ENCODE measurements at places on chromosomes 12 and 14.
A peak's percentile ranks its signal among the peaks of the same experiment; 100 is the strongest.

DNA sequence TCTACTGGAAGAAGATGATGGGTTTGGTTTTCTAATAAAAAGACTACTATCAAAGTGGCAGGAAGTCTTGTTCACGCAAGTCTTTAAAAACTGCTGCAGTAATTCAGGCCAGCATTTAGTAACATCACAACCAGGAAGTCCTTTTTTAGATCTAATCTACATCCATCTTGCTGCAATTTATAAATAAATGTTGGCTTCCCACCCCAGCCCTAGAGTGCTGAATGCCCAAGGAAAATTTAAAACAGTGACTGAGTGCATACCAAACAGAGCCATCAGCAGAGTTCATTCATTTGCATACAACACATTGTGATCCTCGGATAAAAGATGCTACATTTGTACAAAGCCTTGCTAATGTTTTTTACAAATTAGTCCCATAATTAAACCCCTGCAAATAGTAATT lies 72.1 kb downstream of the PHLDA1 start:
- no peak for DNase-seq

- DNase-seq, result no peak
These were observed 266.3 kb upstream of the PRKD1 start for GRCh38 chr14:30193845-30194501.

GRCh38 chr14:78341827-78342389 lies 171.7 kb downstream of the NRXN3 start:
- no peak for DNase-seq

DNA sequence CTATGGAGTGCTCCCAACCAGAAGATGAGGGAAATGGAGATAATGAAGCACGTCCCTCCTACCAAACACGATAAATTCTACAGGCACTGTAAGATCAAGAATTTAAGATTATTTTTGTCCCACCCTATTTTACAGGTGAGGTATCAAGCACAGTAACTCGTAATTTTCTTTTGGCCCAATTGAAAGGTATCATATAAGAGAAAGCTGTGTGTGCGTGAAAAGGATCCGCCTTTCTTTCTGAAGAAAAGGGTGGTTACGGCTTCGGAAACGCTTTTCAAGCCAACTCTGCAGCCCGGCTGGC lies 733 bp upstream of the KLHDC2 start:
- DNase-seq, result no peak

GRCh38 chr14:103839579-103839978 lies 7.8 kb downstream of the PPP1R13B start:
- no peak for DNase-seq

DNA sequence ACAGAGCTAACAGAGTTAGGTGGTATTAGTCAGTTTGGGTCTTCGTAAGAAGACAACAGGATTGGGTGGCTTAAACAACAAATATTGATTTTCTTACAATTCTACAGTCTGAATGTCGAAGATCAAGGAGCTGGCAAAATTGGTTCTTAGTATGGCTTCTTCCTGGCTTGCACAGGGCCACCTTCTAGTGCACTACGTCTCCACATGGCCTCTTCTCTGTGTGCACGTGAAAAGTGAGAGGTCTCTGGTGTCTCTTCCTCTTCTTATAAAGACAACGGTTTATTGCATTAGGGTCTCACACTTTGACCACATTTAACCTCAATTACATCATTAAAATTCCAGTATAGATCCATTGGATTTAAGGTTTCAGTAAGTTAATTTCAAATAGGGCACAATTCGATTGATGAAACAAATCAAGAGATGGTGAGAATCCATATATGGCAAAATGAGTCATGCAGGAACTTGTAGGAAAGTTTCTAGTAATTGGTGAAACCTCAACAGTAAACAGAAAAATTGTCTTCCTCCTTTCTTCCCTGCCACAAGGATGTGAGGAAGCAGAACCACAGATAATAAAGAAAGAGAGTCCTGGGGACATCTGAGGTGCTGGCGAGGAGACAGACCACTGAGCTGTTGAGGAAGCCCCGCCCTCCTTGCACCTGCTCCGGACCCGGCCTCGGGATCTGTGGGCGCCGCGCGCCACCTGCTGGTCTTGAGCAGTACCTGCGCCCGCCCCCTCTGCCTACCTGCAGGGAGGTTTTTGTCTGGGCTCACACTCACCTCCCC lies 846.7 kb downstream of the TMEM121 start:
- DNase-seq, result peak; percentile 13

DNA sequence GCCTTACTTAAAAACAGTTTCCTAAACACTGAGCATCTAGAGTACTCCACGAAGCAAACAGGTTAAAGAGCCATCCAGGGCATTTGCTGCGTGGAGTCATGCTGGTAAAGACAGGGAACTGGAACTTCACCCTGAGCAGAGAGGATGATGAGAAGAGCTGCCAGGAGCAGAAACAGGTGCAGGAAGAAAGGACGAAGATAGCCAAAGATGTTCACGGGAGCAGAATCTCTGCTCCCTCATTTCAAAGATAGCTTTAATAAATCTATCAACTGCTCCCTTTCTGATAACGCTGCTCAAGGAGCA lies 280.8 kb upstream of the FKBP4 start:
- no peak for DNase-seq

- no peak for DNase-seq
These were observed 135.7 kb downstream of the CNTN1 start for GRCh38 chr12:40827683-40828592.

GRCh38 chr12:68487721-68488309 lies 122.9 kb upstream of the RAP1B start:
- no peak for DNase-seq

DNA sequence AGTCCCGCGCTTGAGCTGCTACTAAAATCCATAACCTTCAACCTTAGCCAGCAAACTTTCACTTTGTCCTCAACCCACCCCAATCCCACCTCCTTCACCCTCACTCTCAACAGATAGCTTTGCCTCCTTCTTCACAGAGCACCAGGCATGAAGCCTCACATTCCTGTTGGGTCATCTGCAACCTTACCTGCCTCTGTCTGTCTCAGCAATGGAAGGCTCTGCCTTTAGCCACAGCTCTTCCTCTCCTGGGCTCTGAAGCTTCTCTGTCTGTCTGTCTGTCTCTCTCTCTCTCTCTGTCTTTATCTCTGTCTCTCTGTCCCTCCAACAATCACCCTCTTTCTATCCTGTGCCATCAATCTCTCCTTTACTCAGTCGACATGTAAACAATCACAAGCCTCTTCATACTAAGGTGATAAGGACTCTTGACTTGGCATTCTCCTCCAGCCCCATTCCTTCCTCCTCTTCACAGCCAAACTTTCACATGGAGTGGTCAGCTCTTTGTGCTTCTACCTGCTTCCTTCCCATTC lies 220.8 kb downstream of the SPTSSA start:
- no peak for DNase-seq

DNA sequence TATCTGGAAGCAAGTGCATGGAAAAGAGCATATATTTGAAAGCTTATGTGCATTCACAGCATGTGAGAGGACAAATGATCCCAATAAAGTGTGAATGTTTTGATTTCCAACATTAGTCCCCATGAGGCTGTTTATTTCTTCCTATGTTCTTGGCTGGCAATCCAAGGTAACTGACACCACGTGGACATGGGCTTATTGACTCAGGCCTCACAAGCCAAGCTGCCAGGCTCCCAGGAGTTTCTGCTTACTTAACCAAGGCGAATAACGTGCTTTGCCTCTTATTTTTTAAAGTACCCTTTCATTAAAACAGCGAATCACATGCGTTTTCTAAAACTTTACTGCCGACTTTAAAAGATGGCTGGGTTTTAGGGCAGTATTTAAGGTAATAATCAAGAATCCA lies 441.7 kb downstream of the FUT8 start:
- no peak for DNase-seq

DNA sequence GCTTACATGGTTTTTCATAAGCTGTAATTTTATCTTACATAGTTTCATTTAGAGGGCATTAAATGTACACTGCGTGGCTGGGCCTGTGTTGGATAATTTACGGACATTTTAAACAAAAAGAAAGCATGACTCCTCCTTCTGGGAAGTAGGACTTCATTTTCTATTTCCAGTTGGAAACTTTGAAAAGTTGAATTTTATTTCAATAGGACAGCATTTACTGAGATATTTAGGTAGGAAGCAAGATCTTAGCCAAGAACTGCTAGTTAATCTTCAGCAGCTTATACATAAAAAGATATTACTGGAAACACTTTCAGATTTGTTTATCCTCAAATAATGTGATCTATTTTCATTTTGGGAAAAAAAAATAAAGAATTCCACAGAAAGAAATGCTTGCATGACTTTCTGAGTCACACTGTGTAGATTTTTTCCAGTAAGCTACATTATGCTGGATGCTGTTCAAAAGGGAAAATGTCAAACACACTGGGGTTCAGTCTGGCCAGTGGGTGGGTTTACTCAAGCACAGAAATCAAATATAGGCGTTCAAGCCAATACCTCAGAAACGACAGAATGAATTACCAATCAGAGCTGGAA lies 239.4 kb upstream of the KRR1 start:
- no peak for DNase-seq

DNA sequence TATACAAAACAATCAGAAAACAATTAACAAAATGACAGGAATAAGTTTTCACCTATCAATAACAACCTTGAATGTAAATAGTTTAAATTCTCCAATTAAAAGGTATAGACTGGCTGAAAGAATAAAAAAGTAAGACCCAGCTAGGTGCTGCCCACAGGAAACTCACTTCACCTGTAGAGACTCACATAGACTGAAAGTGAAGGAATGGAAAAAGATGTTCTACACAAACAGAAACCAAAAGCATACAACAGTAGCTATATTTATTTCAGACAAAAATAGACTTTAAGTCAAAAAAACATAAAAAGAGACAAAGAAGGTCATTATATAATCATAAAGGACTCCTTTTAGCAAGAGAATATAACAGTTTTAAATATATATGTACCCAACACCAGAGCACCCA lies 152.4 kb upstream of the PWP1 start:
- no peak for DNase-seq

- DNase-seq, result no peak
These were observed 69.7 kb downstream of the WDR20 start for GRCh38 chr14:102209224-102209966.

- no peak for DNase-seq
These were observed 14.3 kb downstream of the FOS start for GRCh38 chr14:75292886-75293285.

DNA sequence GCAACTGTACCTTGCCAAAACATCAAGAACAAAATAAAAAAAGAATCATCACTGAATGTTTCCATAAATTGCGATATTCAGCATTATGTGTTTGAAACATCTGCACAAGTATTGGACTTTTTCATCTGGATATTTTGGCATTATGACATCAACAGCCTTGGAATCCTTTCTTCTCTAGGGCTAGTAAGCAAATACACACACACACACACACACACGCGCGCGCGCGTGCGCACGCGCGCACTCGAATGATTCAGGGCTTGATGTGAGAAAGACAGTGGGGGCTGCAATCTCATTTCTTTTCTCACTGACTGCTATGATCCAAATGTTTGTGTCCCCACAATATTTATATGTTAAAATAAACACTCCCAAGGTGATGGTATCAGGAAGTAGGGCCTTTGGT lies 90.0 kb upstream of the SLC38A4 start:
- DNase-seq, result no peak

- DNase-seq, result no peak
These were observed 56.5 kb upstream of the DLK1 start for GRCh38 chr14:100670017-100670752.

DNA sequence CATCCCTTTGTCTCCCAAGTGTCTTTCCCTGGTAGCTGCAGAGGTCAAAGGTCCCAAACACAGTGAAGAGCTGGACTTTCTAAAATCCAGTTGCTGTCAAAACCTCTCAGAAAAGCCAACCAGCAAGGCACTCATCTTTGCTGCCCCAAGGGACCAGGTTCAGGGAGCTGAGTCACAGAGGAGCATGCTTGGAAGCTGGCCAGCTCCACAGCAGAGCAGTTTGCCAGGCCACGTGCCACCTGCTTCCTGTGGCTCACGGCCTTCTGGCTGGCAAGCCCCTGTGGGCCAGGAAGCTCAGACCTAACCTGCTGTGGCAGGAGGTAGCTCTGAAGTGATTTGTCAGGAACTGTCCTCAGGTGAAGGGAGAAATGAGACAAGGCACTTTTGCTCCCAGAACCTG lies 3.6 kb downstream of the ISCU start:
- DNase-seq, result peak; percentile 51

DNA sequence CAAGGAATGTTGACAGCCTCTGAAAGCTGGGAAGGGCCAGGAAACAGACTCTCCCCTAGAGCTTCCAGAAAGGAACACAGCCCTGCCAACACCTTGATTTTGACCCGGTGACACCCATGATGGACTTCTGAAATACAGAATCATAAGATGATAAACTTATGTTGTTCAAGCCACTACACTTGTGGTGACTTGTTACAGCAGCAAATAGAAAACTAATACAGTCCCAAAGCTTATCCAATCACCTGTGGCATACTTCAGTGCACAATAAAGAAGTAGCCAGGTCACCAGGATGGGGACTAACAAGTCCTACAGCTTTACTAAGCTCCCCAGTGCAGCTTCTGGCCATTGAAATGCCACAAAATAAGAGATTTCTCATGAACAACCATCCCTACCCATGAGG lies 5.4 kb downstream of the STON2 start:
- no peak for DNase-seq

- DNase-seq, result no peak
These were observed 54.4 kb downstream of the RASSF9 start for GRCh38 chr12:85781766-85782165.

DNA sequence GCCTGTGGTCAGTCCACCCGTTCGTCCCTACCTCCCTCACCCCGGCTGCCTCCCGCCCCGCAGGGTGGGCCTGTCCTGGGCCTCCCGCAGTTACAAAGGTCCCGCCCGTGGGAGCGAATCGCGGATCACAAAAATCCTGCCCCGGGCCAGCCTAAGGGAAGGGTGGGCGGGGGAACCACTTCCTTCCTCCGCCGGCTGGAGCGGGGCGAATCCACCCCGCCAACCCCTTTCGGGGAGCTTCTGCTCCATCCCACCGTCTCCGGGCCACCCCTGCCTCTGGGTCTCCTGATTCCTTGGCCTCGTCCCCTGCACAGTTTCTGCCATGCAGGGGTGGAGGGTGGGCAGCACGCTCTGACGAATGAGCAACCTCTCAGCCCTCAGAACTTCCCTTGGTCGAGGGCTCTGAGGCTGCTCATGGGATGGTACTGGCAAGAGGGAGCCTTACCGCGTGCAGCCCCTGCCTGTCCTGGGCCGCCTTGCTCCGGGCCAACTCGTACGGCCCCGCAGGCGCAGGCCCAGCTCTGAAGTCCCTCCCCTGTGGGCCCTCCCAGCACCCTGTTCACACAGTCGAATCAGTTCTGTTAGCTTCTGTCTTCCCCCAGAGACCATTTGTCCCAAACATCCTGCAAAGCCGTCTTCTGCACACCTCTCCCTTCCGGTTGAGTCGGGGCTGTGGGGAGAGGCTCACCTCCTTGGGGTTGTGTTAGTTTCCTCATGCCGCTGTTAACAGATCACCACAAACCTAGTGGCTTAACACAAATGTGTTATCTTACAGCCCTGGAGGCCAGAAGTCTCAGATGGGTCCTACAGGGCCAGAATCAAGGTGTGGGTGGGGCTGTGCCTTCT lies 589 bp upstream of the HVCN1 start:
- peak; percentile 93 for DNase-seq

DNA sequence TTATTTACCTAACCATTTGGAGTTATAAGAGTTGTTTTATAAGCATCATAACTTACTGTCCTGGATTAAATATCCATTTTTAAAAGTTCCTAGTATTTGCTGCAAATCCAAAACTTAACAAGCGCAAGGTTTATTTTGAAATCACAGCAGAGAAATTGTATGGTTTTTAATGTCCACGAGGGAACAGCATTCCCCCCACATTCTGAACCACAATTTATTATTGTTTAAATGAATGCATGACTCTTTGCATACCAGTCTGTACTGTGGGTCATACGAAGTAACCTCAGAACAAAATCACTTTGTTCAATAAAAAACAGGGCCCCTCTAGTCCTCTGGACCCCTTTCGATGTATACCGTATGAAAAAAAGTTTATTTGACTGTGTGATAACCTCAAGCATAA lies 75.9 kb downstream of the DACT1 start:
- no peak for DNase-seq
